Stimulated activated CD4-positive, alpha-beta T cell treated with anti-CD3 and anti-CD28 coated beads, Interleukin-2, amount 100 ng/mL, for 24 hours (primary cell): ENCODE measurements at places on chromosomes 2 and 18.

GRCh38 chr18:53911200-53911599, 313.3 kb downstream of the MBD2 start:
- DNase-seq = no peak

DNA sequence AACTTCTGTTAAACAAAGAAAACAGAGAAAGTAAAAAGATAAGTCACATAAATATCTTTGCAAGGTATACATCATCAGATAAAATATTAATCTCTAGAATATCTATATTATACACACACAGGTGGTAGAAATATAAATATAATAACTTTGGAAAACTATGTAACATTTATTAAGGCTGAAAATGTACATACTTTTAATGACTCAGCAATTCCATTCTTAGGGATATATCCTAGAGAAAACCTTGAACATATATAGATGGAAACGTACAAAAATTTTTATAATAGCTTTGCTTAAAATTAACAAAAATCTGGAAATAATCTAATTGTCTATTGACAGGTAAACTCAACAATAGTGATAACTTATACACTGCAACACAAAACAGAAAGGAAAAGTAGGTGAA, 381.3 kb downstream of the GPD2 start:
- DNase-seq = no peak

DNA sequence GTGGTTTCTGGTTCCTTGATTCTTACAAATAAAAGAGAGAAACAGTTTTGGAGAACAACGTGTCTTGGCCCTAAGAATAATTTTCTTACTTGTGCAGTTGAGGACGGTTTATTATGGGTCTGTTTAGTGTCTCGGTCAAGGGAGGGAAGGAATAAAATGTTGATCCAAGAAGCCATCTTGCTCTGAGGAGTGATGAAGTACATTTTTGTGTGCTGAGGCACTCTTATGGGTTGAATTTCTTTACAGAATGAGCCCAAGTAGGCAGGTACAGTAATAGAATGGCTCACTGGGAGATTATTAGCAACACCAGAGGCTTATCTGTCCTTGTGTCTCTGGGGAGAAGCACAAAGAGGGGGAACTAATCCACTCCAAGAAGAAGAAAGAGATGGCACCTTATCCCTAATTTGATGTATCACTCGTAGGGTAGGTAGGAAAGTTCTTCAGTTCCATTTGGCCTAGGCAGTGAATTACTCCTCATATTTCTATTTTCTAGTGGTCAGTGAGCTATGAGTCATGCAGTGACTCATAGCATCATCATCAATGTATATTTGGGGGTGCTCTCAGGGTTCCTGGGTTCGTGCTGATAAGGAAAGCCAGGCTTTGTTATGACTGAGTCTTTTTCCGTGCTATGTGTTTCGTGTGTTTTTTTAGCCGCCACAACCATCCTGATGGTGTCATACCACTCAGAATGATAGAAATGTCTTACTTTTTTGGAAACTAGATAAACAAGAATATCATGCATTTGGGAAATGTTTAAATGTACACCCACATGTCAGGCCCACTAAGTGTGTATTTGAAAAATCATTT, 250.1 kb upstream of the CTAGE1 start:
- no peak for DNase-seq

GRCh38 chr2:43980902-43981301, 14.9 kb downstream of the LRPPRC start:
- DNase-seq = peak; percentile 12

GRCh38 chr2:123648016-123648415, 377.1 kb upstream of the CNTNAP5 start:
- no peak for DNase-seq

GRCh38 chr2:226838722-226839121, 2.9 kb downstream of the RHBDD1 start:
- no peak for DNase-seq

DNA sequence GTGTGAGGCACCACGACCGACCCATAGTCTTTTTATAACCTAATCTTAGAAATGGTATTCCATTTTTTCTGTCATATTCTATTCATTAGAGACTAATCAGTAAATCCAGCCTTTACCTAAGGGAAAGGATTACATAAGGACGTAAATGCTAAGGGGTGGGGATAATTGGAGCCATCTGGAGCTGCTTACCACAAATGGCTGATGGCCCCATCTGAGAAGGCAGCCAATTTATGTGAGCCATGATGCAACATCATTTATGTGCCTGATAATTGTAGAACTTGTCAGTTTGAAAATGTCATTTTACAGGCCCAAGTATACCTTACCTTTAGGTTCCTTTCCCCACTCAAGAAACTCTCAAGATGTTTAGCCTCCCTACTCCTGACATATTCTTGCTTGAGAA, 44.0 kb downstream of the ARHGEF33 start:
- DNase-seq = no peak

DNA sequence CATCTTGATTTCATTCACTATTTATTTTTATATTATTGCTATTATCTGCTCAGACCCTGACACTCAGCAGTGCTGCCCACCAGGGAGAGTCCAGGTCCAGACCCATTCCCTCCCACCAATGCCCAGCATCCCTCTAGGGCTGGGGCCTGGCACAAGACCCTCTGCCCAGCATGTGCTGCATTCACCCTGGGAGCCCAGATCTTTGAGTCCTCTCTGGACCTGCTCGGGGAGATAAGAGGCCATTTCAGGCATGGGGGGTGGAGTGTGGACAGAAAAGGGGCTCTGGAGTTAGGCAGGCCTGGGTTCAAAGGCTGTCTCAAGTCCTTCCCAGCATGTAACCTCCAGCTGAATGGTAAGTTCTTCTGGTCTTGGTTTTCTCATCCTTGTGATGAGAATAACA, 209.6 kb downstream of the CYP26B1 start:
- no peak for DNase-seq

GRCh38 chr2:142596334-142597088, 281.0 kb upstream of the KYNU start:
- no peak for DNase-seq
